C1 segment of cervical spinal cord (tissue), 14 donors: ENCODE measurements at places on chromosomes 5 and 9.

- no peak for DNase-seq
These were observed 39.8 kb upstream of the FUBP3 start for GRCh38 chr9:130539420-130540223.

DNA sequence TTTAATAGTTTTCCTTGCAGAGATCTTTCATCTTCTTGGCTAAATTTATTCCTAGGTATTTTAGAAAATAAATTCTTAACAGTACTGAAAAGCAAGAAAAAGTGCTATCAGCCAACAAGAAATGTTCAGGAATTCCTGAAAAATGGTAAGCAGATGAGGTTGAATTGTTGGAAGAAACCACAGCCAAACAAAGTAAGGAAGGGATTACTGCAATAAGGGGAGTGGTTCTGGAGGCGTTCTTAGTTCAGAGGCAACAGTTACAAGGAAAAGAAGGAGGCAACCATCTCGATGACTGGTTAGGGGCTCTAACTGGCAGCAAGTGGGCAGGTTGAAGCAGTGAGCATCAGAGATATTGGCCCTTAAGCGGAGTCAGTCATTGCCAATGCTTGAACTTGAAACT, 12.8 kb upstream of the OR13J1 start:
- no peak for DNase-seq

- DNase-seq, result peak; percentile 62
These were observed at the start of gene RAI14 for GRCh38 chr5:34656001-34656699. Gene RAI14, plus strand, starts transcription at chr5:34656328. Its CDS starts 30,592 bp downstream, at chr5:34686920.

DNA sequence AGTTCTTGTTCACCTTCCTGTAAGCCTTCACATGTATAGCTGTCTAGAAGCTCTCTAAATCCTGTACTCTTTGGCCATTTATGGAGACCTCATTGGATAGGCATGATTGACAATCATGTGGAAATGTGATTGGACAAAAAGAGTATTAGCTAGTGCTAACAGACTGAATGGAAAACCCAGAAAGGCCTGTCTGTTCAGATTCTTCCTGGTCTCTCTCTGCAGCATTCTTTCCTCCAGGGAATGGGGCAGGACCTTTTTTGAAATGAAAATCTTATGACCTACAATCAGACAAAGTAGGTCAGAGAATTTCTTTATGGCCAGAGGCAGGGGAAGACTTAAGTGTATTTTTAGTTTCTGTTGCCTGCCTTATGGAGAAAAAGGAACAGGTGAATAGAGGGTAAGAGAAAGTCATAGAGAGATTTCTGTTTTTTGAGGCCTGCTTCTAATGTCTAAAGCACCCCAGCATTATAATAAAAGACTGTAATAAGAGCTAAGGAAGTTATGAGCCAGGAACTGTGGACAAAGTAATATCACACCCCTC, 152.4 kb upstream of the CCDC152 start:
- DNase-seq, result no peak

DNA sequence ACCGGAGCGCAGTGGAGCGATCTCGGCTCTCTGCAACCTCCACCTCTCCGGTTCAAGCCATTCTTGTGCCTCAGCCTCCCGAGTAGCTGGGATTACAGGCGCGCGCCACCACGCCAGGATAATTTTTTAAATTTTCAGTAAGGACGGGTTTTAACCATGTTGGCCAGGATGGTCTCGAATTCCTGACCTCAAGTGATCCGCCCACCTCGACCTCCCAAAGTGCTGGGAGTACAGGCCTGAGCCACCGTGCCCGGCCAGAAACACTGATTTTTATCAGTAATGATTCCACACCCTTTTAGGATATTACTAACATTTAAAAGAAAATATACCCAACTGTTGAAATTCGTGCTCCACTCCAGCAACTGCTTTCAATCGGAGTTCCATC, 464 bp upstream of the FAM151B start:
- DNase-seq, result no peak

DNA sequence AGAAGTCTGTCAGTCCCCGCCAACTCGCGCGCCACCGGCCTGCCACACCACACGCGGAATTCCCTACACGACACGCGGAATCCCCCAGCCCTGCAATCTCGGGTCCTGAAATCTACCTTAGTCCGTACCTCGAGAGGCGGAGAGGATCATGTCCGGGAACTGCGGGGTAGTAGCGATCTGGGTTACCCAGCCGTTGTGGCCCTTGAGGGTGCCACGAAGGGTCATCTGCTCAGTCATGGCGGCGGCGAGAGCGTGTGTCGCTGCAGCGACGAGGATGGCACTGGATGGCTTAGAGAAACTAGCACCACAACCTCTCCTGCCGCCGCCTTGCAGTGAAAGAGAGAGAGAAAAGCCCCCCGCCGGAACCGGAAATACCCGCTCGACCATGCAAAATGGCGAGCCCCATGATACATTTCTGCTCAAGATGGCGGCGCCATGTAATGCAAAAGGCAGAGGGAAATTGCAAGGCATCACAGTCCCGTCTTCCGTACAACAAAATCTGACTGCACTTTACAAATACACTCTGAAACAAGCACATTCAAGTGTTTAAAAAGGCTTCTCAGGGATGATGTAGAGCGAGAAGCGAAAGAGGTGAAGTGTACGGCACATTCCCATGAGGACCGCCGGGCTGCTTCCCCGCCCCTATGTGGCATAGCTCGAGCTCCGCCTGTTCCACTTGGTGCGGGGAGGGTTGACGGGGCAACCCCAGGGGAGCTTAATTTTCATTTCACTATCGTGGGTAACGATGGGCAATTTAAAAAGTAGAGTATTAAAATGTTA, at the start of gene RACK1:
RACK1 (minus strand) TSS at position 343 of the 780 bp plus-strand sequence; CDS start at position 237, 106 bp downstream.
- no peak for DNase-seq

DNA sequence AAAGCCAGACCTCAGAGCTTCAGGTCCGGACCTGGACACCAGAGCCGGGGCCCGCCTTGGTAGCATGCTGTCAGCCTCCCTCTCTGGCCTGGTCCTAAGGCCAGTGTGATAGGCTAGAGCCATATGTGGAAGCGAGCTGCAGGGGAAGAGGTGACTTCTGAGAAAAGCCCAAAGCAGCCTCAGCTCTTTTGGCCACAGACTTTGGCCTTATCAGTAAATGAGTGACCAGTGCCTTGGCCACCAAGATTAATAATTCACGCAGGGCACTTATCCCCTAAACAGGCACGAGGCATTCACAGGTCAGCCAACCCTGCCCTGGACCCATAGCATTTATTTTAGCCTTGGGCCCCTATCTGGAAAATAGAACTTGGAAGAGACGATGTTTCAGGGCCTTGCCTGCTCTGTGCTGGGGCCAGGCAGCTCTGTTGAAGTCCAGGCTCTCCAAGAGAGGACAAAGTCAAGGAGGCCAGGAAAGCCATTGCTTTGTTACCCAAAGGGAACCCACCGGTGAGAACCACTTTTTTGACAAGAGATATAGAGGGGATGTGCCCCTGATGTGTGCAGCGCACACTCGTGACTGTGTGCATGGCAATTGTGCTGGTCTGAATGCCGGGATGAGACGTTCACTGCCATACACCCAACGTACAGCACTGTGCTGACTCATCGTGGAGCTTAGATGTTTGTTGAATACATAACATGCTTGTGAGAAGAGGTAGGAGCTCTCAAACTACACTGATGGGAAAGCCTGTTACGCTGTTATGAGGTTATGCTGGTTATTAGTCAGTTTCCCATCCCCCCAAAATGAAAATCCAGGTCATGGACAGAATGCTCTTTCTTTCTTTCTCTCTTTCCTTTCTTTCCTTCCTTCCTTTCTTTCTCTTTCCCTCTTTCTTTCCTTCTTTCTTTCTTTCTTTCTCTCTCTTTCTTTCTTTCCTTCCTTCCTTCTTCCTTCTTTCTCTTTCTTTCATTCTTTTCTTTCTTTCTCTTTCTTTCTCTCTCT, 5.0 kb upstream of the SLC34A1 start:
- DNase-seq, result no peak
